CD4-positive, alpha-beta T cell (primary cell): ENCODE measurements at places on chromosomes 5 and 9.

DNA sequence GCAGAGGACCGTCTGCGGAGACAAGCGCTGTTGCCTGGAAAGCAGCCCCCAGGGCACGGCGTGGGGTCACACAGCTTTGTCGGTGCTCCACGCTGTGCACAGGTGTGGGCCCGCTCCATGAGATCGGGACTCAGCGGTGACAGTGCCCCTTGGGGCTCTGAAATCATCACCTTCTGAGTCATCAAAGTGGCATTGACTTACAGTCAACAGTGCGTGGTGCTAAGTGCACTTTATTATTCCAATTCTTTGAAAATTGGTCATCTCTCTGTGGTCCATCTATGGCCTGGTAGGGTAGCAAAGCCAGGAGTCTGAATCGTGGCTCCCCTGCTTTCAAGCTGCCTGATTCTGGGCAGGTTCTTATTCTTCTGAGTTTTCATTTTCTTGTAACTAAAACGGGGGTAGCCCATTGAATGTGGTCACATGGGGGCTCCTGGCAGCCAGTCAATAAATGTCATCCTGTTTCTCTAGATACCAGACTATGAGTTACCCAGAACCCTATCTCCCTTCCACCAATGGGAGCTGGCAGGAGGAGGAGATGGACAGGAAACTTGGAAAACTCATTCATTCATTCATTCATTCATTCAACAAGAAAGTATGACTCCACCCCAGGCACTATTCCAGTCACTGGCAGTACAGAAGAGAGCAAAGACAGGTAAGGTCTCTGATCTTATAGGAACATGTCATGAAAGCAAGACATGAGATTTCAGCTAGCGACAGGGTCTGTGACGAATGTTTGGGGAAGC lies 20.3 kb upstream of the UNC5A start:
- no peak for DNase-seq

GRCh38 chr9:131809941-131810344 lies 70.1 kb upstream of the RAPGEF1 start:
- DNase-seq: no peak

DNA sequence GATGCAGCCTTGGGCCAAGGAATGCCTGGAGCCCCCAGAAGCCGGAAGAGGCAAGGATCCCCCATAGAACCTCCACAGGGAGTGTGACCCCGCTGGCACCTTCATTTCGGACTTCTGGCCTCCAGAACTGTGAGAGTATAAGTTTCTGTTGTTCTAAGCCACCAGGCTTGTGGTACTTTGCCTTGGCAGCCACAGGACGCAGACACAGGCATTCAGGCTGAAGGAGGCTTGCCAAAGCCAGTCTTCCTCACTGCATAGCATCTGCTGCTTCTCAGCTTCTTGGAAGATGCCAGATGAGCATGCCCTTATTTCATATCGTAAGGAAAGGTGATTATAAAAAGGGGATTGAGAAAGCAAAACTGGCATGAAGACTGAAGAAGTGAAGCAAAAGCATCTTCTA lies 61.1 kb upstream of the TAS2R1 start:
- no peak for DNase-seq

DNA sequence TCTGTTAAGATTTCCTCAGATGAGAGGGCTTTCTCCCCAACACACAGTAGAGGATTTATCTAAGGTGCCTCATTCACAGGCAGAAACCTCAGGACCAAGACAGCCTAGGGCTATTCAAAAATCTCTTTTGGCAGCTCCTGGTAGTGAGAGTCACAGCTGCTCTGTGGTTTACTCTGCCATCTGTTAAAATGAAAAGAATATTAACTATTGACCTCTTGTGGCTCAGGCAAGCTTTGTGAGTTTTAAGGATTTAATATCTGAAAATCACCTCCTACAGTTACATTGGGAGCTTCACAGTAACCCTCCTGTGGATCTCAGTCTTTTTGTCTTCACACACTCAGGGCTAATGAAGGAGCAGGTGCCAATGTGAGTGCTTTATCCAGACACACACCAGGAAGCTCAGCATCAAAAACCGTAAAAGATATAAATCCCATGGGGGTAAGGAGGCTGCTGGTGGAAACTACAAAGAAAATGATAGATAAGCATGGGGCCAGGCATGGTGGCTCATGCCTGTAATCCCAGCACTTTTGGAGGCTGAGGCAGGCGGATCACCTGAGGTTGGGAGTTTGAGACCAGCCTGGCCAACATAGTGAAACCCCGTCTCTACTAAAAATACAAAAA lies 29.7 kb downstream of the PPP1R2B start:
- no peak for DNase-seq

DNA sequence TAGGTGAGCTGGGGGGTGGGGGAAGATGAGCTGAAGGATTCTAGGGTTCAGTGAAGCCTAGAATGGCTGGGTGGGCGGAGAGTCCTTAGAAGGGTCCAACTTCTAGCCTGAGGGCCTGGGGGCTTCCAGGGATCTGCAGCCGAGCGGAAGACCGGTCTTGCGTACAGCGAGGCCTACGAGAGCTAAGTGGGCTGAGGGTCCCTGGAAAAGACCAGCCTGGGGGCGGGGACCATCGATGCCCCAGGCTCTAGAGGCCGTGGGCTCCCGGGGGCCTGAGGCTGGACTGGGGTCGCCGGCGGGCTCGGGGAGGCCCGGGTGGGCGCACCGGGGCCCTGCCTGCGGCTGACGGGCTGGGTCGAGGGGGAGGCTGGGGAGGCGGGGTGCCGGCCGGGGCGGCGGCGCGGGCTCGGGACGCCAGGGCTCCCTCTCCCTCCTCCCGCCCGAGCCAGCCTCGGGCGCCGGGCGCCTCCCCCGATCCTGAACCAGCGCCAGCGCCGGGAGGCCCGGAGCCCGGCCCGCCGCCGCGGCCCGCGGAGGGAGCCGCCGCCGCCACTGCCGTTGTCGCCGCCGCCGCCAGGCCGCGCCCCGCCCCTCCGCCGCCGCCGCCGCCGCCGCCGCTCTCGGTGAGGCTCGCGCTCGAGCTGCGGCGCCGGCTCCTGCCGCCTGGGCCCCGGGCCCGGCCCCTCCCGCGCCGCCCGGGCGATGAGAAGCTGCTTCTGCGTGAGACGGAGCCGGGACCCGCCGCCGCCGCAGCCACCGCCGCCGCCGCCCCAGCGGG lies at the start of gene MVB12B:
Gene MVB12B (plus strand): TSS at position 602 of the 778 bp plus-strand sequence. CDS start 101 bp downstream, at position 703.
- peak; percentile 85 for DNase-seq

DNA sequence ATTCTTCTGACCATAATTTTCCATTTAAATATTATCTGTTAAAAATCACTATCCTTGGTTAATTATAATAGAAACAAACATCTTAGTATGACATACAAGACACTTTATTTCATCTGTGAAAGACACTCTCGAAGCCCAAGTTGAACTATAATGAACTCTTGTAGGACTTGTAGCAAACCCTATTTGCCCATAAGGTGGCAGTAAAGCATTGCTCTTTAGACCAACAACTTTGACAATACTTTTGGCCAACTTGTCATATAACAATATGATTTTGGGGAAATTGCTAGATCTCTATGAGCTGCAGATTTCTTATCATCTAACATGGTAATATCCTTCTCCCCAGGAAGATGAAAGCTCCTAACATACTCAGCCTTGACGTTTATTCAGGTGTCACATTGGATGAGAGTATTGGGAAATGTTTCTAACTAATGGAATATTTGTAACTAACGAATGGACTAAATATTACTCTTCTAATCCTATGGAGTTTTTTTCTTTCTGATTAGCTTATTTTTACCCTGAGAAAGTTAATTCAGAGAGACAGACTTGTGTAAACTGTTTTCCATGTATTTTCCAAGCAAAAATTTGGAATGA lies 11.0 kb downstream of the SPINK14 start:
- peak; percentile 54 for DNase-seq

DNA sequence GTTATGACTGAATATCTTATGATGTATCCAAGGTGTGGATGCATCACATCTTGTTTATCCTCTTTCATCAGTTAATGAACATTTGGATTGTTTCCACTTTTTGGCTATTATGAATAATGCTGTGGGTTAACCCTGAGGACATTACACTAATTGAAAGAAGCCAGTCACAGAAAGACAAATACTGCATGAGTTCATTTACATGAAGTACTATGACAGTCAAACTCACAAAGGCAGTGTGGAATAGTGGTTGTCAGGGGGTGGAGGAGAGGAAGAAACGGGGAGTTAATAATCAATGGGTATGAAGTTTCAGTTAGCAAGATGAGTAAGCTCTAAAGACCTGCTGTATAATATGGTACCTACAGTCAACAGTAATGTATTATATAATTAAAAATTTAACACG lies 409.4 kb upstream of the CTNND2 start:
- no peak for DNase-seq

GRCh38 chr9:86282979-86283535 lies 719 bp upstream of the ISCA1 start:
- DNase-seq: no peak

DNA sequence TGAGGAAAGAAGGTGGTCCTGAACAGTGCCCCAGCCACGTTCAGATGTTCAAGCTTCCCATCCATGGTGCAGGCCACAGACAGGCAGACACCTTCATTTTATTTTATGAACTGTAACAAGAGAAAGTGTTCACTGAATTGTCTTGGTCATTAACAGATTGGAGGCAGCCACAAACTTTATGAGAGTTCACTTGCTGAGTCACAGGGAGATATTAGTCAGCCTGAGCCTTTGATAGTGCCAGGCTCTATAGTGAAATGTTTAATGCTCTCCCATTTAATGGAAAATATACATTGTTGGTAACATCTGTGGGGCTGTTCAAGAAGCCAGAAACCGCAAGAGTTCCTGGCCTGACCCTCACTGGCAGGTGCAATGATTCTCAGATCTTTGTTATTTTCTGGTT lies 237.0 kb downstream of the TENT4A start:
- no peak for DNase-seq

GRCh38 chr9:5846096-5846495 lies 13.2 kb upstream of the ERMP1 start:
- no peak for DNase-seq

DNA sequence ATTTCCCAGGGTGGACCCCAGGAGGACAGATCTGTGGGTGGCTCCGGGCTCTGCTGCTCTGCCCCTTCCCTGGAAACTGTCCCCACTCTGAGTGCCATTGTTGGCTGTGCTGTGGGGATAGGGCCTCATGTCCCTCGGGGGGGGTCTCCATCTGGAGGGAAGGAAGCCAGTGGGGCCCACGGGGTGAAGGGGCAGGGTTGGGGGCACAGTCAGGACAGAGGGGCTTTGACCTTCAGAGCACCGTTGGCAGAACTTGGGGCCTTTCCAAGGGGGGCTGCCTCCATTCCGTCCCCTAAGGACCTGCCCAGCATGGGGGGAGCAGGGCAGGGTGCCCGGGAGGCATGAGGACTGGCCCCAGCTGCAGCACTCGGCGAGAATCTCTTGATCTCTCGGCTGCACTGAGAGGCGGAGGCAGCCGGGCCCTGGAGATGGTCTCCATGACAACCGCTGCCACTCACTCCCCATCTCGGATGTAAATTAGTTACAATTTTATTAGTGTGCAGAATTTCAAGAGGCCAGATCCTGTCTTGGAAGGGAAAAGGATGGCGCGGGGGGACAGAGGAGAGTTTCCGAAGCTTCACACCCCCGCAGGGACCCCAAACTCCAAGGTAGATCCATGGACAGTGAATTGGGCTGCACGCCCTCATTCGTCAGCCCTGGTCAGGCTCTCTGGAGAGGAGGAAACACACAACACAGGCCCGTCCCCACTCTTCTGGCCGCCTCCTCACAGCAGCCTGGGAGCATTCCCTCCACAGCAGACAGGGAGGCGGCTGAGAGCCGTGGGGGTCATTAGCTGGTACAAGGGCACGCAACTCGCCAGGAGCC lies 216.2 kb upstream of the IER5L start:
- no peak for DNase-seq

DNA sequence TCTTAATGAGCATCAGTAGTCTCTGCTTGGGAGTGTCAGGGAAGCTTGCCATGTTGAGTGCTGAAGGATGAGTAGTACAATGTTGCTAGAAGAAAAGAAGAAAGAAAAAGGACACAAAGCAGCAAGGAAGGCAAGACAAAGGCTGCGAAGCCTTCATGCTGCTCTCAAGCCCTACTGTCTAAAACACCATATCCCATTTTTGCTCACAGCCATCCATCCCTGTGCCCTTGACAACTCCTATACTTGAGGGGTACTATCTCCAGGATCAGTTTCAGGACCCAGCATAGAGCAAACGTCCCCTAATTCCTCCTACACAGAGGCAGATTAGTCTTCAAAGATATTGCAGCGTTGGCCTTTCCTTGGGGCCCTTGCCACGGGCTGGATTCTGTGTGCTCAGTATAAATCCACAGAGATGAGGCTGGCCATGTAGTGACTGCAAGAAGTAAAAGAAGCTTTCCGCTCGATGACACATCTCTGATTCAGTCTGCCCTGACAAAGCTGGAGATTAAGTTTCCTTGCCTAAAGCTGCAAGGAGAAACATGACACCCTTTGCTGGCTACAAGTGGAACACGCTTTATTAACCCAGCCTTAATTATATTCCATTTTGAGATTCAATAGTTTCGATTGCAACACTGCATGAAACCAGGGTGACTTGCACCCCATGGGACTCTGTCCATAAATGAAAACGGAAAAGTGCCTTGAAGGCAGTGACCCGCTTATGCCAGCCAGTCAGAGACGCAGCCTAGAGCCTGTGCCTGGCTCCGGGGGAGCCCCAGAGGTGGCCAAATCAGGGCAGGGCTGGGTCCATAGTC lies 304.6 kb downstream of the ACTL7B start:
- no peak for DNase-seq

GRCh38 chr9:112044186-112044585 lies 130.9 kb downstream of the SUSD1 start:
- no peak for DNase-seq
